ENCODE measurements at places on chromosomes 4 and X.

- DNase-seq = no peak
Measured at GRCh38 chrX:39161611-39162255, 360.5 kb downstream of the MID1IP1 start.

GRCh38 chrX:45449982-45450381, 249.3 kb upstream of the DIPK2B start:
- no peak for DNase-seq

GRCh38 chr4:142687547-142688275, 158.4 kb downstream of the INPP4B start:
- DNase-seq = no peak

GRCh38 chr4:80462621-80463091, 127.1 kb downstream of the CFAP299 start:
- DNase-seq = no peak

GRCh38 chrX:41327341-41327740, 6.6 kb upstream of the DDX3X start:
- DNase-seq = no peak

DNA sequence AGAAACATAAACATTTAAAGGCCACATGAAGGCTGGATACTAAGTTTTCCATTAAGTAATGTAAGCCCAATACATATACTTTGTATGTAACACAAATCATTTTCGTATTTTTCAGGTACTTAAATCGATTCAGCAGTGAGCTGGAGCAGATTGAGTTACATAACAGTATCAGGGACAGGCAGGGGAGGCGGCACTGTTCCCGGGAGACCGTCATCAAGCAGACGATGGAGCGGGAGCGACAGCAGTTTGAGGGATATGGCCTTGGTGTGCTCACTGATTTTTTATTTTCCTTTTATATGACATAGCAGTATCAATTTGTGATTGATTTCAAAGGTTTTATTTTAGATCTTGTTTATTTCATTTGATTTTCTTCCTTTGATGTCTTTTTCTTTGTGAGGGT, 20.7 kb downstream of the TMA16 start:
- no peak for DNase-seq
